Ascending aorta (tissue), 2 donors: ENCODE measurements at places on chromosomes 2 and 18. TPM values are rescaled to one million over a fixed set of nuclear protein-coding genes. Genes with fewer than 3 reads are reported as not detected.

DUSP28 gene
- 72.3 TPM for total RNA-seq

IER3IP1 gene
- 10.0 TPM for total RNA-seq

FAM168B gene
- 64.3 TPM for total RNA-seq

CCBE1 gene
- total RNA-seq: 0.32 TPM

REEP1 gene
- 6.4 TPM for total RNA-seq

OTOS gene
- total RNA-seq: not detected

CIDEA gene
- total RNA-seq: not detected

DGKD gene
- 28.3 TPM for total RNA-seq

SCYGR7 gene
- total RNA-seq: not detected

HOXD13 gene
- not detected for total RNA-seq

PXDN gene
- total RNA-seq: 188 TPM

- no peak for DNase-seq
Observed at GRCh38 chr2:162676515-162676914, 162.1 kb downstream of the KCNH7 start.

GRCh38 chr2:179987916-179988315, 19.2 kb downstream of the CWC22 start:
- no peak for DNase-seq

DNA sequence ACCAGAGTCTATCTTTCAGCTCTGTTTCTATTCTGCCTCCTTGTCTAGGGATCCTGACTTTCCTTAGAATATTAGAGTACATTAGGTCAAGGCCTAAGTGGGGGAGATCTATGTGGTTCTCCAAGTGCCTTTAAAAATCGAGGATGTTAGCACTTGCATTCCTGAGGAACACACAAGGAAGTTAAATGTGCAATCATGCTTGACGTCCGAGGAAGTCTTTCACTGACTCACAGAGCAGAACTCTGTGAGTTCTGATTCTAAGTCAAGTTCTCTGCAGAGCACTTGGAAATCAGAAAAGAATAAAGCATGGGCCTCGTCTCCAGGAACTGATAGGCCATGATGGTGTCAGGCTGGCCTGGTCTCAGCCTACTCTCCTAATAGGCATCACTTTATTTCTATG, 17.2 kb downstream of the FHOD3 start:
- no peak for DNase-seq

- DNase-seq: no peak
Observed at GRCh38 chr2:162327134-162327769, 8.8 kb upstream of the IFIH1 start.

DNA sequence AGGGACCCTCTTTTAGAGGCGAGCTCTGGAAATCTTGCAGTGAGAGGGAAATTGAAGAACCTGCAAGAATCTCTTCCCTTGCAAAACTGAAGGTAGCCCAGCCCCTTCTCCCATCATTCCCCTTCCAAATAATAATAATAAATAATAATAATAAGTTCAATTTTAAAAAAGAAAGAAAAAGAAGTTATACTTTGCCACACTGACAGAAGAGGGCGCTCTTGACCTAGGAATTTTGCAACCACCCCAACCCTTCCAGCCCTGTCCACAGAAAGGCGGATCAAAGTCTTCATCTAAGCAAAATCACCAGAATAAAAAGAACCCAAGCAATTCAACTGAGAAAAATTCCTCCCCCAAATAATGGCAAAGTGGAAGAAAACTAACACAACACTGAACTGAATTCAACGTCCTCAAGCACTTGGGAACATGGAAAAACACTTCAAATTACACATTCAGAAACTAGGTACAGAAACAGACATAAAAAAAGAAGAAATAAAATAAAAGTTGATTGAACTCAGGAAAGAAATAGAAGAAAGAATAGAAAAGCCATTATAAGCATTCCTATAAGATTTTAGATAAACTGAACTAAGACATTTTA, 98.9 kb upstream of the GLS start:
- DNase-seq: no peak

- no peak for DNase-seq
Observed at GRCh38 chr2:208608122-208608835, 201.7 kb downstream of the PTH2R start.

GRCh38 chr2:156437272-156437930, 1.2 kb downstream of the GPD2 start:
- peak; percentile 72 for DNase-seq

GRCh38 chr2:38600242-38600891, 2.4 kb downstream of the HNRNPLL start:
- DNase-seq: no peak

GRCh38 chr2:236507393-236508085, 62.1 kb upstream of the ACKR3 start:
- DNase-seq: no peak

DNA sequence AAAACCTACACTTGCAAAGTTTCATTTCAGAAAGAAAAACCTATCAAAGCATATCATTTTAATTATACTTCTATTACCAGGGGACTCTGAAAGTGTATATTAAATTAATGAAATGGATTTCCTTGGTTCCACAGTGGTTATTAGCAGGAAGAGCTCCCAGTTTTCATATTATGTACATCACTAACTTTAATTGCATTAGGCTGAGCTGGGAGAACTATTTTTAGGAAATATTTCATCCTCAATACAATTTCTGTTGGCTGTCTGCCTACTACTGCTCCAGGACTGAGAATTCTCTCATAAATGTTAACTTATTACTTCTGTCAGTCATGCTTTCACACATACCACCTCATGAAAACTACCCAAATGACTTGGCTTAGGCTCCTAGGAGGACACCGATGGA, 301.4 kb downstream of the CMPK2 start:
- no peak for DNase-seq

DNA sequence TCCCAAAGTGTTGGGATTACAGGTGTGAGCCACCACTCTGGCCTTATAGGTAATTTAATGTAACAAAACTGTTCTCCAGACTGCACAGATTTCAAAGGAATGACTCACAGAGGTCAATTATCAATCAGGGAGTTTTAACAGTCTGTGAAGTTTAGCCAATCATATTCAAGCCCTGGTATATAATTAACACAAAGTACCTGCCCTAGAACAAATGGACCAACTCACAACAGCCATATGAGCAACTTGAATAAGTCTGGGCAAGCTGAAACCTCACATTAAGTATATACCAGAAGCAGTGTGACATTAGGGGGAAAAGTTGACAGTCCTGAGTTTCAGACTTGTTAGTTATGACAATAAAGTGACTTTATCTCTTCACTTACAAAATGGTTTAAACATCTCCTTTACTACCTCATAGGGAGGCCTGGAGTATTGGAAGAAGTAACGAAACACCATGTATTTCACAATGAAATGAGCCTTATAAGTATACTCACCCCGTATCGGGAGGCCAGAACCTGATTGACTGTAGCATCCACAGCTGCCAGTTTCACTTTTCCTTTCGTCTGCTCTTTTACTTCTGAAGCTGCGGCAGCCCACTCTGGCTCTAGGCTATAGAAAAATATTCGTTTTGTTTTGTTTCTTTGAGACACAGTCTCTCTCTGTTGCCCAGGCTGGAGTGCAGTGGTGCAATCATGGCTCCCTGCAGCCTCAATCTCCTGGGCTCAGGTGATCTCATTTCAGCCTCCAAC, 22.2 kb downstream of the PDIA6 start:
- no peak for DNase-seq

DNA sequence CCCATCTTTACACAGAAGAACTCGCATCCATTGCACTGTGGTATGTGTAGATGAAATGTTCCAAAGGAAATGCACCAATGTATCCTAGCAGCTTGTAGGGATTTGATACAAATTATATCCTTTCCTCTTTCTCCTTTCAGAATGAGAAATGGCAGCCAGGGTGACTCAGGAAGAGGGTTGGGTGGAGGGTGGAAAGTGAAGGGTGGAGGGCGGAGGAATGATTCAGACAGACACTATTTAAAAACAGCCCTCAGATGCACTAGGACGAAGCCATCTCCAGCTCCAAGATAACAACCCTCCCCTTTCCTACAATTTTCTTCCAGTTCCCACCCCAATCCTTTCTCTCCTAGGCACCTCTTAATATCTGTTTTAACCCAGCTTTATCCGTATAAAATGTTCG, 96.2 kb upstream of the STK39 start:
- no peak for DNase-seq

DNA sequence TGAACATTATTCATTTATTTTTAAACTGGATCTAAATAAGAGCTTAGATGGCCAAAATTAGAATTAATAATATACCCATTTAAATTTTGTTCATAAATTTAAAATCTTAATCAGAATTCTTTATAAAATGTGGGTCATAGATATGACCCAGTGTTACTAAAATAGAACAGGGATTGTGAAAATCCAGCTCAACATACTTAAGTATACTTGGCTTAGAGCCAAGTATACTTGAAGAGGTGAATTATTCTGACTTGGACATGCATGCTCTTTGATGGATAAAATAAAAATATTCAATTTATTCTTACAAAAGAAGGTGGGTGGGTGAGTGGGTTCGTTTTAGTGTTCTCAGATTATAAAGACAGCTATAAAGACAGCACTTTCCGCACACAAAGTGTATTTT, 70.7 kb downstream of the SPOPL start:
- no peak for DNase-seq

DNA sequence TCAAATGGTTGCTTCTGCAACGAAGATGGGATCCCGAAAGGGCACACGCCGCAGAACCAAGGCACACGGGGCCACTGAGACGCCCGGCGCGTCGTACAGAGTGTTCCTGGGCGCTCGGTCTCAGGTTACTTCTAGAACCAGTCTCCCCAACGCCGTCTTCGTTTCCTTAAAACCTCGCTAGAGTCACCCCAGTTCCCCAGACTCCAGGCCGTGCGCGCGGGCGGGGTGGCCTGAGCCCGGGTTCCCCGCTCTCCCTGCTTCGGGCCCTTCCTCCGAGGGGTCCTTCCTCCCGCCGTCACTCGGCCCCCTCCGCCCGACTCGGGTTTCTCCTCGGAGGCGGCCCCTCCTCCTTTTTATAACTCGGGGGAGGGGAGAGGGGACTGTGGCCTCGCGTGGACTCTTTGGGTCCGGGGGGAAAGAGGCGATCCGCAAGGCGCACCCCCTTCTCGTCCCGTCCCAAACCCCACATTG, 774 bp upstream of the FZD7 start:
- peak; percentile 78 for DNase-seq

DNA sequence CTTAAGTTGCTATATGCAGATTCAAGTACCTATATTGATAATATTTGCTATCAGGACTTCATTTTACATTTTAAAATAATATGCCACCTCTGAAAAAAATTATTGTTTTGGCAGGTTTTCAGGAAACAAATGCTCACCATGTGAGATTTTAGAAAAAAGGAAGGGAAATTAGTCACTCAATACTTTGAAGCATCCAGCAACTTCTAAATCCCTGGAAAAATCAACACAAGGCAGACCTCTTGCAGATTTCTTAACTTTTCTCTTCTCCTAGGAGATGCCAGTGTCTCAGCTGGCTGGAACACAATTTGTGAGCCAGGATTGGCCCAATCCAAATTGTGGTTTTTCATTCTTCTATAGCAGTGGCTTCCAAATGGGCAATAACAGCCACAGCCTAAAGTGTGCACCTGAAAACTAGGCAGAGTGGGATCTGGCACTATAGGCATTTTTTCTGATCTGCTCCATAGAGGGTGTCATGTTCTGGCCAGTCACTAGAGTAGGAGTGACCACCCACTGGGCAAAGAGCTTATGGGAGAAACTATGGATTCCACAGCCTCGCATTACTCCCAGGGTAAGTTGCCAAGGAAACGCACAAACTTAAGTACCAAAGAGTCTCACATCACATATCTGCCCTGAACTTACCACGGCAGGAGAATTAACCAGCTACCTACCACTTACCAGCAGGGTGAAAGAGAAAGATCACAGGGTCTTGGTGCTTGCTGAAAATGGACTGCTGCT, 28.1 kb upstream of the THOC1 start:
- DNase-seq: no peak

- DNase-seq: no peak
Observed at GRCh38 chr18:76621782-76622495, 126.9 kb upstream of the ZNF516 start.

DNA sequence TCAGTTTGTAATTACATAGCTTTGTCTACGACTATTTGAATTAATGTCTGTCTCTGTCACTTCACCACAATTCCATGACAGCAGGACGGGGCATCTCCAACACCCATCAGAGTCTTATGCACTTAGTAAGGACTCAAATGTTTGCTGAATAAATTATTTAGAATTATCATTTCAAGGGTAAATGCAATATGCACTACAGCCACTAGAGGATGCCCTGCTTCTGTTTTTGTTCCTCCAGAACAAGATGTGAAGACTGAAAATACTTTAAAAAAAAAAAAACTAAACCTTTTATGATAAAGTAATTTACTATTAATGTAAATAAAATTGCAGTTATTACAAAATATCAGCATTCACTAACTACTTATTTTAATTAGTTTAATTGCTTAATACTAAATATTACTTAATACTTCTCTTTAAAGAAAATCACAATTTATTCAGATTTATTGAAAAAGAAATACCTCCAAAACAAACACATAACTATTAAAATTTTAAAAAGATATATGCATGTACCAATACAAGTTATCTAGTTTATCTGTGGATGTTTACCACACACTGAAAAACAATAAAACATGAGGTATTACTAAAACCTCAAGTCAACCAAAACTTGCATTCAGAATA, 3.2 kb downstream of the PIGN start:
- DNase-seq: no peak

GRCh38 chr18:28485918-28486317, 309.0 kb upstream of the CDH2 start:
- no peak for DNase-seq

GRCh38 chr18:8848541-8848940, 143.2 kb downstream of the MTCL1 start:
- DNase-seq: no peak
